AG20443 (cell line): ENCODE measurements at places on chromosomes 7 and 10.

DNA sequence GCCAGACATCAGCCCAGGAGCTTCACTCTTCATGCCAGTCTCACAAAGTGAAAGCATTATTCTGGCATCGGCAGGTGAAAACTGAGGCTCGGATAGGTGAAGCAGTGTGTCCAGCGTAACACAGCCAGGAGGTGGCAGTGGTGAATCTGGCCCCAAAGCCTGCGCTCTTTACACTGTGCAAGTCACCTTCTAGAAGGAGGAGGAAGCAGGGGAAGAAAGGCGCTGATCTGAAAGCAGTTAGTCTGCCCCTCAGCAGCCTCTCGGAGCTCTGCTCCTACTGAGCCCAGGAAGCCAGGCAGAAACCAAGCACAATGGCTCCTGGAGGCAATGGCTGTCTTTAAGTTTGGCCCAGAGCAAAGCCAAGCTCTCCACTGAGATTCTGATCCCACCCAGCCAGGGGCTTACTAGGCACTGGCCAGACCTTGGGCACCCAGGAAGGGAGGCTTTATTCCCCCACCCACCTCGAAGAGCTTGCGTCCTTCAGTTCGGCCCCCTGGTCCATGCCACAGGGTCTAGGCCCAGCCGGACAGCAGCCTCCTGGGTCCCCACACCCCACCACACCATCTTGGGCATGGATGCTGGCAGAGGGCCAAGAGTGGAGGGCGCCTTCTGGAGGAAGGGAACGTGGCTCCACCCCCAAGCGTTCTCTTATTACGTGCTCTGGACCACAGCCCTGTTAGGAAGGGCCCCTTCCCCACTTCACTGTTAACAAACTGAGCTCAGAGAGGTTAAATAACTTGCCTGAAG, 104.5 kb downstream of the GRID1 start:
- DNase-seq, result no peak

DNA sequence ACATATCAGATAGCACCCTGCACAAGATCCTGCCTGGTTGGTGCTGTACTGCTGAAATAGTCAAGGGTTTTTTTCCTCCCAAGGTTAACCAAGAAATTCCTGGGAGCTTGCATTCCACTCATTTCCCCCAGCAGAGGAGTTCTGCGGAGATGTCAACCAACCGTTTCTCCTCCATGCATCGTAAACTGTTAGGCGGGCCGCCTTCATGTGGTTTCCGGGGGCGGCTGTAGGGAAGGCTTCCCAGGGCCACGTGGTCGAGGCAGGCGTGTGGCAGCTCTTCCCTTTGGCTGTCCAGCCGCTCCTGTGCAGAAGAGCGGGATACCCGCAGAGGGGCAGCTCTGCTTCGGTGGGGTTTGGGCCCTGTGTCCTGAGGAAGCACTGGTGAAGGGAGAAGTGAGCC, 113.7 kb downstream of the RGS10 start:
- no peak for DNase-seq

DNA sequence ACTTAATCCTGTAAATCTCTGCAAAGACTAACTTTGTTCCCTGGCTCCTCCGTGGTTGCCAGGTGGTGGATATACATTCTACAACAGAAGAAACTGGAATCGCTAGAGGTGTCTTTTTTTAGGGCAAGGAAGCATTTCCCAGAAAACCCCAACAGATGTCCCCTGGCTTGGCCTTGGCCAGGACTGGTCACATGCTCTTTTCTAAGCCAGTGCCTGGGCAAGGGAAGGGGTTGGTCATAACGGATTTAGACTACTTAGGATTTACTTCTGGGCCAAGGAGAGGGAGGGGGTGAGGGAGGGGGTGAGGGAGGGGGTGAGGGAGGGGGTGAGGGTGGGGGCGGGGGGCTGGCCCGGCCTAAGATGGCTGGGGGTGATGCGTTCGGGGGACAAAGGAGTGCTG, 105.7 kb downstream of the SNX10 start:
- no peak for DNase-seq

GRCh38 chr10:59138052-59138451, 38.4 kb upstream of the PHYHIPL start:
- DNase-seq, result no peak

GRCh38 chr10:13921941-13922340, 335.2 kb downstream of the PRPF18 start:
- DNase-seq, result no peak

GRCh38 chr7:70271617-70272081, 673.4 kb downstream of the AUTS2 start:
- peak; percentile 11 for DNase-seq

DNA sequence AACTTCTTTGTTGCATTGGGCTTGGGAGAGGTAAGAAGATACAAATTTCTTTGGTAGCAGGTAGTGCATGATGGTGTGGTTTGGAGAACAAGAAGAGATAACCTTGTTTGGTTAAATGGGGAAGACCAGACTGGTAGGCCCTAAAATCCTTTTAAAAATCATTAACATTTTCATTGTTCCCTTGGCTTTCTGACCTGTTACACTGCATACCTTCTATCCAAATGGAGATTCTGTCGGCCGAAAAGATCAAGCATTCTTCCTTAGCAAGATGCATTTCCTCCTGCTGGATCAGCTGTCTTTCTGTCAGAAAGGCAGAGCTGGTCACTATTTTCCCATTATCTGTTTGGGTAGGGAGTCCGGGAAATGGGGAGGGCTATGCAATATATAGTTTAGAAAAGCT, 33.7 kb downstream of the AGK start:
- no peak for DNase-seq

DNA sequence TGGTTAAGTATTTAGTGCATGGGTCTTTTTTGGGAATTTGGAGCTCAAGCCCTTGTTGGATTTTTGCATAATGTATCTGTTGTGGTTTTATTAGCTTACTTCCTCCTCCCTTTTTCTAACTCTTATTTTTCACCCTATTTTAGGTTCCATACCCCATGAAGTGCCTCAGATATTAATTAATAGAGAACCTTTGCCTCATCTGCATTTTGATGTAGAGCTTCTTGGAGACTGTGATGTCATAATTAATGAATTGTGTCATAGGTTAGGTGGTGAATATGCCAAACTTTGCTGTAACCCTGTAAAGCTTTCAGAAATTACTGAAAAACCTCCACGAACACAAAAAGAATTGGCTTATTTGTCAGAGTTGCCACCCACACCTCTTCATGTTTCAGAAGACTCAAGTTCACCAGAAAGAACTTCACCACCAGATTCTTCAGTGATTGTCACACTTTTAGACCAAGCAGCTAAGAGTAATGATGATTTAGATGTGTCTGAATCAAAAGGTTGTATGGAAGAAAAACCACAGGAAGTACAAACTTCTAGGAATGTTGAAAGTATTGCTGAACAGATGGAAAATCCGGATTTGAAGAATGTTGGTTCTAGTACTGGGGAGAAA, 28.0 kb downstream of the SIRT1 start:
- DNase-seq, result peak; percentile 18

DNA sequence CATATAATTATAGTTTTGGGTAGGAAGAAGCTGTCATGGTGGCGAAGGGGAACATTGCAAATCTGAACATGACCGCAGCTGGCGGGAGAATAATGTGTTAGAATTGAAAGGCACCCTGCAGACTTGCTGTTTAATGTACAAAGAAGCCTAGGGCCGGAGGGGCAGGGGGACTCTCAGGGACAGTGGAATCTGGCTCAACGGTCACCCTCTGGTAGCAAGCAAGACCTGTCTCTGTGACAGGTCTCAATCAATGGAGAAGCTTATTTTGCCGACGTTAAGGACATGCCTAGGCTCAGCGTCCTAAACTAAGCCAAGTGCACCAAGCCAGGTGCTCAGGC, 177.3 kb downstream of the NSUN6 start:
- DNase-seq, result no peak

DNA sequence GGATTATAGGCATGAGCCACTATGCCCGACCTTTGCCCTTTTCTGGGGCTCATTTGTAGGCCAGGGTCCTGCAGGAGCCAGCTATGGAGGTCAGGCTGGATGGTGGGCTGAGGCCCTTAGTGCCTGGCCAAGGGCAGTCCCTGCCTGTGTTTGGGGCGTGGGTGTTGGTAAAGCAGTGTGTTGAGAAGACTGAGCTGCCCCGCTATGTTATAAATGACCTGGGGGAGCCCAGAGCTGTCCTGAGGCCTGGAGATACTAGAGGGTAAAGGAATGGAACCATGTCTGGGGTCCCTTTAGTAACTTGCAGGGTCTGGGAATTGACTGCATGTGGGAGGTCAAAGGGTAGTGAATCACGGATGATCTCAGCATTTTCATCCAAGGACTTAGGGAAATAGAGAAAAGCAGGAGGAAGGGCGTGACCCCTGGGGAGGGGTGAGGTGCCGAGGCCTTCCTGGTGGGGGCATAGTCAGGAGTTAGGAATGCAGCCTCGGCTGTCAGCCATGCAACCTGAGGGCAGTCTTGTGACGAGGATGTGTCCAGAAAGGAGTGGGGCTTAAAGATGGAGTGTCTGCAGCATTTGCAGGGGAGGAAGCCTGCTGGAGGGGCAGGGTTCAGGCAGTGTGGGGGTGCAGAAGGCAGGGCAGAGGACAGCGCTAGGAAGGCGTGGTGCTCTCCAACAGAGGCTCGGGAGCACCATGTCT, 31.5 kb downstream of the TMEM248 start:
- peak; percentile 79 for DNase-seq

GRCh38 chr7:23055582-23056178, 41.8 kb upstream of the HYCC1 start:
- DNase-seq, result peak; percentile 60

GRCh38 chr10:47158116-47159071, 141.6 kb upstream of the GDF10 start:
- no peak for DNase-seq
